GM06990 (cell line): ENCODE measurements at places on chromosomes 6 and 20.
A peak's percentile ranks its signal among the peaks of the same experiment; 100 is the strongest.

DNA sequence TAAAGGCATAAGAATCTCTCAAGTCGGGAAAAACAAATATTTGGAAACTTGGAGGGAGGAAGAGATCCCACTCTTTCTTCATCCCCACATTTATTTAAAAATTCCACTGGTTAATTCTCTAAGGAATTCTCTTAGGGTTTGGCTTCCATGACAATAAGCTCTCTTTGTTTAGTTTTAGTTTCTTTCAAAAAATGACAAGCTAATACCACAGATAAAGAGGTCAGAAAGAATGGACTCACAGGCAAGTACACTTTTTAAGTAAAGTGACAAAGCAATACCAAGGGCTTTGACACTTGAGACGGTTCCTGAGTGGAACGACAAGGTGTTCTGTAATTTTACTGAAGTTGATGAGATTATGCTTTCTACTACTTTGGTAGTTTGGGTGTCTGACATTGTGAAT is 872.1 kb downstream of the PHF3 start:
- no peak for DNase-seq

GRCh38 chr6:44645276-44645675 is 257.8 kb downstream of the CDC5L start:
- no peak for DNase-seq

DNA sequence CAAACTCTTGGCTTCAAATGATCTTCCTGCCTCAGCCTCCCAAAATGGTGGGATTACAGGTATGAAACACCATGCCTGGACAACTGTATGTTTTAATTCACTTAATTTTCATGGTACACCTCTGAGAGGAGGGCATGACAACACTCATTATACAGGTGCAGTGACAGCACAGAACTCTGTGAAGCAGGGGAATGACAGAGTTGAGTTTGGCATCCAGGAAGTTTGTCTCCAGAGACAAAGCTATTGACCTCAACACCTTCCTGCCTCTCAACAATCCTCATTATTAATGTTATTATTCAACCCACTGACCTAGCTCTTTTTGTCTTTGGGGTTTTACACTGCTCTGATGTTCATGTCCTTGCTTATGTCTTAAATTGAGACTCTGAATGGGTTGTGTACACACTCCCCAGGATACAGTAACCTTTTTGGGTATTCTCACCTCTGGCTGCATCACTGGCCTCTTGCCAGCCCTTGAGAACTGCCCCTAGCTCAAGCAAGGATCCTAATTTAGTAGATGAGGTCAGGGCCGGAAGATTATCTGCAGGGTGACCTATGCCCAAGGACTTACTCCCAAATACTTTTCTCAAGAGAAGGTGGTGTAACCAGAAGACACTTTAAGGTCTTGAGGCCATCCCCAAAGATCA is 13.0 kb upstream of the IER3 start:
- DNase-seq = no peak

GRCh38 chr20:42795111-42795695 is 394.5 kb downstream of the PTPRT start:
- DNase-seq = no peak

DNA sequence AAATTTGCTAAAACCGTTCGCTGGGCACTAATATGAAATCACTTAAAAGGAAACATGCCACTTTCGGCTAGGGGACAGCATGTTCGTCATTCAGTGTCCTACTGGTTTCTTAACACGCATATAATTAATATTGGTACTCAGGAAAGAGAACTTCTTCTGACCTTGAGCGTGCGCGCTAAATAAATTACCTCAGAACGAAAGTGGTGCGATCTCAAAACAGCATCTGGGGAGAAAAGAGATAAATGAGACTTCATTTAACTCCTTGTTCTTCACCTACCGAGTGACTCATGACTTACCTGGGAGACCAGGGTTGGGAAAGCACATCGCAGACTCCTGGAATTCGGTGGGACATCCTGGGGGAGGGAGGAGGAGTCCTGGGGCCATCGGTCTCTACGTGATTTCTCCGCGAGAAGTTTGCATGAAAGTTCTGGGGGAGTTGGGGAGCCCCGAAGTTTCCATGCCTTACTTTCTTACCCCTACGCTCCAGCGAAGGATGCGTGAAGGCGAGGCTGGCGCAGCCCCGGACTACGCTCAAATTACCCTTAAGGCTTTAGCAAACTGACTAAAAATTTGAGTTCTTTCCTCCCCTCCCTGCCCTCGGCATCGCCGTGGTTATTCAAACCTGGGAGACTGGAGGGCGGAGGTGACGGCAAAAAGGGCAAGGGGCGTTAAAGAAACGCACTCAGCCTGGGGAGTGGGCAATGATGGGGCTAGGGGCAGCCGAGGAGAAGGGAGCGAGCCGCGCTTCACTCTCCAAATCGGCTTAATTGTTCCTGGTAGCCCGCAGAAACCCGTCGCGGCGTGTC is 1.1 kb upstream of the BEND6 start:
- peak; percentile 60 for DNase-seq

- no peak for DNase-seq
Measured at GRCh38 chr6:13409991-13410390, 77.4 kb downstream of the GFOD1 start.

DNA sequence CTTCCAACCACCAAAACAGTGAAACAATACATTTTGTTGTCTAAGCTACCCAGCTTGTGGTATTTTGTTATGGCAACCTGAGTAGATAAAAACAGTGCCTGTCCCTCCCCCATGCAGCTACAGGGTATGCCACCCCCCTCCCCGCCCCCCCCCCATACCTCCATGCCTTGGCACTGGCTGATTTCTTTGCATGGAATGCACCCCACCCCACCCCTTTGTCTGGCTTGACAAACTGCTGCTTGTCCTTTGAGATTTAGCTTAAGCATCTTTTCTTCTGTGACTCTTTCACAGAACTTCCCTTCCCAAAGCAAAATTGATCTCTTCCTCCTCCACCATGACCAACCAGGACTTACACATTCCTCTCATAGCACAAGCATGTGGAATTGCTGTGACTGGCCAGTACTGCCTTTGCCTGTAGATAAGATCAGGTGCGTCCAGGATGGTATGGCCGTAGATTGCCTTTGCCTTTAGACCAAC is 64.6 kb upstream of the ADGRF1 start:
- DNase-seq = no peak

- no peak for DNase-seq
Measured at GRCh38 chr20:711576-711975, 36.0 kb upstream of the SCRT2 start.

GRCh38 chr6:54491431-54491830 is 183.2 kb downstream of the TINAG start:
- no peak for DNase-seq

DNA sequence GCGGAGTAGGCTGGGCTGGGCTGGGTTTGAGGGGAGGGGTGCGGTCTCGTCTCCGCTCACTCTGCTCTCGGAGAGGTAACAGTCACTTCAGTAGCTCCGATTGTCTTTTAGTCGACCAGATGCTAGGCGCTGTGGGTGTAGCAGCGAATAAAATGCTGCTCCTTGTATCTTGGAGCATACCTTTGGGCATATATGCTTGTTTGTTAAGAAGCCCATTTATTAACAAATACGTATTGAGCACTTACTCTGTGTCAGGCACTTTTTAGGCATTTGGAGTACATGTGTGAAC is 545 bp downstream of the ACTR5 start:
- DNase-seq = no peak

DNA sequence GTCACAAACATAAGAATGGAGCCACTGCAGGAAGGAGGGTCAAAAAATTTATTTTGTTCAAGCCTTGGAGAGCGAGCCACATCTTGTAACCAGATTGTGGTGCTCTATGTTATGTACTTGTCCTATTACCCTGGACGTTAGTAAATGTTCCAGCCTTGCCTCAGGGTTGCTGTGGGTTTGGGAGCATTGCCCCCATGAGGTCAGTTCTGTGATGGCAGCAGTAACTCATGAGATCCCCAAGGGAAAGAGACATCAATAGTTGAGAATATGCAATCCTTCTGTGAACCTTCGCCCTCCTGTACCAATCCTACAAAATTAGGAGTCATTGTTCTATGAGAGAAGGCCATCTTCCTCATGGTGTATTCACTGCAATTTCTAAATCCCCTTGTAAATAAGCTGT is 16.4 kb upstream of the CFAP206 start:
- no peak for DNase-seq

DNA sequence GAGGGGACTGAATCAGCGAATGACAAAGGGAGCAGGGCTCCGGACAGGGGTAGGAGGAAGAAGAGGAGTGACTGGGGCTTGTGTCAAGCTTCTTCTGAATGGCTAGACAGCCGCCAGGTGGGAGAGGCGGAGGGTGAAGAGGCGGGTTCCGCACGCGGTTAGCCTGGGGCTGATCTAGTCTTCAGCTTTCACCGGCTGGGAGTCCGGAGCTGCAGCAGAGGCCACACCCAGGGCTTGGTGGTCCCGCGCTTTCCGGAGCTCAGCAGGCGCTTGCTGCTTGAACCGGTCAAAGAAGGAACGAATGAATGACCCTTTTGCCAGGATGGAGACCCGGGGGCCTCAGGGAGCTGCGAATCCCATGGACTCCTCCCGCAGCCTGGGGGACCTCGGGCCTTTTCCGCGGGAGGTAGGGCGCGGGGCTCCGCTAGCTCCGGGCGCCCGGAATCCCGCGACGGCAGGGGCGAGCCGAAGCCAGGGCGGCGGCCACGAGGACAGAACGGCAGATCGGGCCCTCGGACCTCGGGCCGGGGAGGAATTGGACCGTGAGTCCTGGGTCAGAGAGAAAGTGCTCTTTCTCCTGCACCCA is at the start of gene C6orf141:
TSS of gene C6orf141 (plus strand) at position 177 of the 586 bp plus-strand sequence. CDS start at position 302, 125 bp downstream.
- peak; percentile 28 for DNase-seq

- DNase-seq = no peak
Measured at GRCh38 chr20:23528867-23529431, 38.0 kb downstream of the CST8 start.

- DNase-seq = no peak
Measured at GRCh38 chr6:169663468-169663867, 38.4 kb downstream of the WDR27 start.

DNA sequence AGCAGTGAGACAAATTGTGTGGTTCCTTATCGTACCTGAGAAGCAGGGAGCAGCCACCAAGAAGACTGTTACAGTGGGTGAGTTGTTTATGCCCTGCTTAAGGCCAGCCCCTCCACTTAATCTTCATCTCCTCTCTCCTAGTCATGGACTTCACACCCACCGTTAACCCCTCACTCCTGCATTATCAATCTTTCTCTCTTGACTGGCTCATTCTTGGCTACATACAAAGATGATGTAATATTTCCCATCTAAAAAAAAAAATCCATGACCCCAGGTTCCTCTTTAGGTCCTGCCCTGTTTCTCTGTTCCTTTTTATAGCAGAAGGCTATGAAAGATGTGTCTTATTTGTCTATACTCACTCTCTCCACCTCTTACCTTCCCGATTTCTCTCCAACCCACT is 72.4 kb downstream of the SHLD1 start:
- DNase-seq = no peak

DNA sequence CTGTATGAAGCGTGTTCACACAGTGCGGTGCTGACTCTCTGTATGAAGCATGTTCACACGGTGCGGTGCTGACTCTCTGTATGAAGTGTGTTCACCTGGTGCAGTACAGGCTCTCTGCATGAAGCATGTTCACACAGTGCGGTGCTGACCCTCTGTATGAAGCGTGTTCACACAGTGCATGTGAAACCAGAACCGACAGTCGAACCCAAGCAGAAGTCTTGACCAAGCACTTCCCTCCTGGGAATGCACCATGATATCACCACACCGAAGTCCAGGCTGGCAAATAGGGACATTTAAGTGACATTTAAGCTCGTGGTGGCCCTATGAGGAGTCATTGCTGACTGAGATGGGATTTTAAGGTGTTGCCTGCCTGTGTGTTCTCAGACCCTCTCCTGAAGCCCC is 11.3 kb upstream of the SERPINB1 start:
- DNase-seq = no peak

- DNase-seq = no peak
Measured at GRCh38 chr6:150456466-150456865, 87.7 kb downstream of the IYD start.

DNA sequence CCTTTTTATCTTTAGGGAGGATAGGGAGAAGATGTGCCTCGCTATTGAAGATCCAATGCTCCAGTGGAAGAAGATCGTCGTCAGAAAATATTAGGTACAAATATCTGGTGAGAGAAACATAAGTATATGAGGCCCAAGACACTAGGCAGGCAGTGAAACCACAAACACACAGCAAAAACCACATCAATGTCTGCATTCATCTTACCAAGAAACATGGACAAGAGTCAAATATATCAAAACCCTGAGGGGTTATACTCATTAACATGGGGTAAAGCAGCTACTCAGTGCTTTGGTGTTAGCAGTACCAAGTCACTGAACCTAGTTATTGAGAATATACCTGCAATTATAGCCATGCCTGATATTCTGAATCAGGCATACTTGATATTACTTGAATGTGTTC is 101.4 kb upstream of the FAM184A start:
- no peak for DNase-seq

DNA sequence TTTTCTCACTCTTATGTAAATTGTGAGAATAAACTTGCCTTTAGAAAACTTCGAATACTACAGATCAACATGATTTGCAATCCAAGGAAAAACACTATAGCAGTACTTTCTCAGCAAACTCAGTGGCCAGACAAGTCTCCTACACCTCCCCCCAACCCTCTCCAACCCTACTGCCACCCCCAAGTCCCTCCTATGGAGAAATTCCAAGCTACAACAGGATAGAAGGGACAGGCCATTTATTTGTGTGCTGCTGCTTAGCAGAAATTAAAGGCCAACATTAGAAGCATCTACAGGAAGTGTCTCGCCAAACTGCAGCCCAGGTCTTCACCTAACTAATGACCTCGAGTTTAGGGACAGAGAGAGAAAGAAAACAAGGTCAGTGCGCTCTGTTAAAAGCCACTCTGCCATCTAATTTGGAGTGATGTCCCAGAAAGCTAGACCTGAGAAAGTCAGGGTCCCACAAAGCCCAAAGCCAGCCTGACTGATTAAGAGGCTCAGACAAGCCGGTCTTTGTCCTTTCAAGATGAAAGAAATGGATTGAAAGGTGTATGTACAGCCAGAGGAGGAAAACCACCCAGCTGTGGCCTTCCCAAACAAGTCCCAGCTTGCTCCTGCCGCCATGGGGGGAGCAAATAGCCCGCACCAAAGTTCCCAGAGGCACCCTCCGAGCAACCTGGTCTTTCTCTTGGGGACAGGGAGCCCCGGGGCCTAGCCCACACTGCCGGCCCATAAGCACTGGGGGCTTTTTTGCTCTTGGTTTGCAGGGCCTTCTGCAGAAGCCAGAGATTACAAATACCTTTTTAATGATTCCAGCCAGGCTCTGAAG is 3.4 kb downstream of the BMP7 start:
- no peak for DNase-seq

GRCh38 chr6:149913085-149913484 is 9.8 kb downstream of the RAET1G start:
- no peak for DNase-seq
